ENCODE measurements at places on chromosomes 4 and X.
A peak's percentile ranks its signal among the peaks of the same experiment; 100 is the strongest.

DNA sequence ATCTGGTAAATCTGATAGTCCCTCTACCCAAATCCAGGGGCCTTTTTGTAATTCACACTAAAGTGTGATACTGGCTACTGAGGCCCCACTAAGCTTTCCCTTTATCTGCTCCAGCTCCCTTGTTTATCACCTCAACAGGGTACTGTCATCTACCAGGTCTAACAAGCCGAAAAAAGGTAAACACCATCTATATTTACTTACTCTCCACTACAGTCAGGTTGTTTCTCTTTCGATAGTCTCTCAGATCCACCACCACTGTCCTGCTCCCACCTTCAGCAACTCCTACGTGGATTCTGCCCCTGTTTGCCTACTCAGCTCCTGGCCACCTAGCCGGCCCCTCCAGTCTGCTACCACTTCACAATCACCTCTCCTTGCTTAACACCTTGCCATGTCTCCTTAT, 3.3 kb downstream of the ITIH6 start:
- DNase-seq, result no peak

DNA sequence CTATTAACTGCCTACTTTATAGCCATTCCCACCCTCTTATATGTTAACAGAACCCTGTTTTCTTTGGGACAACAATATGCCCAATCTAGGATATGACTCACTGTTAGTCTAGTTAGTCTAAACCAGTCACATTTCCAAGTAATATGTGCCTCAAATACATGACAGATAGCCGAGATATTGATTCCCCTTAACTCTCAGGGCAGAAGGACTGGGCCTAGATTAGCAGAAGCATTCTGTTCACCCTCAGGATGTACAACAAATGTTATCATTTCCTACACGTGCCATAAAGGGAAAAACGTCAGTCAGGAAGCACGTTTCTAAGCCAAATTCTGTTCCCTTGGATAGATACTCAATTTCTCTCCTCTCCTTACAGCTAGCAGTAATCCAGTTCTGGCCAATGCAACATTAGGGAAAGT, 114.1 kb downstream of the SLC10A7 start:
- no peak for DNase-seq

- DNase-seq, result peak; percentile 55
Measured at GRCh38 chrX:41329101-41329500, 4.9 kb upstream of the DDX3X start.

GRCh38 chr4:81676537-81676936, 204.8 kb upstream of the RASGEF1B start:
- no peak for DNase-seq

- DNase-seq, result no peak
Measured at GRCh38 chr4:39505581-39505980, 21.7 kb downstream of the UGDH start.

GRCh38 chr4:168674077-168674747, 177.4 kb downstream of the PALLD start:
- peak; percentile 89 for DNase-seq

GRCh38 chr4:128517096-128517738, 229.6 kb upstream of the PGRMC2 start:
- DNase-seq, result no peak

DNA sequence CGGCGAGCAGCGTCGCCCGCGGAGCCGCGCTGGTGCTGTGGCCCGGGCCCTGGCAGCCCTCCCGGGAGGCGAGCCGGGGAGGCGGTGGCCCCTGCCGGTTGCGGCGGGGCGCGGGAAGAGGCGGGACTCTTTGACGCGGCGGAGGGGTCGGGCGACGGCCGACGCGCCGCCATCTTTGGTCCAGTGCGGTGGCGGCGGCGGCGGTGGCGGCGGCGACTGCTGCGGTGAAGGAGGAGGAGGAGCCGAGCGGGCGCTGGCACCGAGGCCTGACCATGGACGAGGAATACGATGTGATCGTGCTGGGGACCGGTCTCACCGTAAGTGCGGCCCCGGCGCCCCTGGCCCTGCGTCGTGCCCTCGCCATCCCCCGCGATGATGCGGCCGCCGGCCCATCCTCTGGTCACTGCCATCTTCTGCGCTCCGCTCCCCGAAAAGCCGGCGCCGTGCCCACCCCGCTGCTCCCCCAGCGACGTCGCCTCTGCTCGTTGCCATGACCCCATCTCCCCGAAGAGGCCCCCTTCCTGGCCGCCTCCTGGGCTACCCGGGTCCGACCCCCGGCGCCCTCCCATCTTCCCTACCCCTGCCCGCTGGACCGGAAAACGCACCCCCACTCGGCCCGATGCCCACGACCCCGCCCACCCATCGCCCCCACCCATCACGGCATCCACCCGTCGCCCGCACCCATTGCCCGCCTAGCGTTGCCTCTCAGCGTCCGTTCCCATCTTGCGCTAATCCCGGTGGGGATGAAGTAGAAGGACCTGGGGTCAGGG, at the start of gene GDI1:
Gene GDI1 (plus strand): TSS at position 172 of the 770 bp plus-strand sequence. CDS start 101 bp downstream, at position 273.
- peak; percentile 60 for DNase-seq

DNA sequence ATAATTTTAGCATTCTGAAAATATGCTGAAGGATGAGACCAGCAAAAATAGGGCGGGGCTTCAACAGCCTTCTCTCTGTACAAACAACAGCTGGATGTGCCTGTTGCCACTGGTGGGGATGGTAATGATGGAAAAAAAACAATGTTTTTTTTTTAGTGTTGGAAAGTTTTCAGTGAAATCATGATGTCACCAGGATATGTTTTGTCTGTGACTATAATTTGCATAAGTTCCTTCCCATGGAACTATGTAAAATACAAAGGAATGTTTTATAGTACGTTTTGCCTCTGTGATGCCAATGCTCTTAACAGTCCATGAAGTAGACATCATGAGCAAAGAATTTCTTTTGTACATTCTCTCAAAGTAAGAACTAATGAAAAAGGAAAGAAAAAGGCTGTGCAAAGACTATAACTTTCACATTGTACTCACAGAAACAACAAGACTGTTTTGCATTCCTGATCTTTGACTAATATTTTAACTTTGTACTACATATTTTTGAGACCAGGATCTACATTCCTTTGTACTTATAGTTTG, 589.7 kb downstream of the SPRY1 start:
- DNase-seq, result no peak

DNA sequence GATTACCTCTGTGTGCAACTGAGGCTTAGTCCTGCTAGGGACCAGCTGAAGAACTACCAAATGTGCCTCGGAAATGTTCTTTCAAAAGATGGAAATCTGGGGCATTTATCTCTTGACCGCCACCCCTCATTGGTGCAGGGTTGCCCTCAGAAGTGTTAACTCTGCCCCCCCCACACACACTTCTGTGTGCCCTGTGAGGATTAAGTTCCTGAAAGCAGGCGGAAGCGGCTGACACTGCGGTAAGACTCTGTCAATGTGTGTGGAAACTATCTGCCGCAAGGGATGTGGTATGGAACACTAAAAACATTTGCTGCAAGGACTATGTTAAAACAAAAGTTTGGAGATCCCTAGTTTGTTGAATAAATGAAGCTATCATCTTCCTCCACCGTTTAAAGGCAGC, 106.9 kb upstream of the NDP start:
- DNase-seq, result no peak

- no peak for DNase-seq
Measured at GRCh38 chr4:158590306-158590705, 68.6 kb downstream of the RXFP1 start.

DNA sequence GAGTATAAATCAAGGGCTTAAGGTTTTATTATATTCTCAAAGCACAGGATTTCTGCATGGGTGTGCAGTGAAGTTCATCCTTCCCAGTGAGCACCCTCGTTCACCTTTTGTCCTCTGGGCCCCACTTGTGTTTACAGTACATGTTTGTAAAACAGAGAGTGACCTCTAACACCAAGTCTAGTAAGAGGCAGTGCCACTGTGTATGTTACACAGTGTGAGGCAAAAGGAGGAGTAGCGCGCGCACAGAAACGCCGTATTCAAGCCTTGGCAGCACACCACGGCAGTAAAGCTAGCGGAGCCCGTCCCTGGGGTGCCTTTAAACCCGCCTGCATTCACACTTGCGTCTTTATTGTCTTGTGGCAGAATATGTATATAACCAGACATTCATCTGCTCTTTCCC, 51.9 kb downstream of the CCNI start:
- DNase-seq, result no peak

- no peak for DNase-seq
Measured at GRCh38 chr4:125750399-125750798, 435.6 kb downstream of the FAT4 start.

GRCh38 chr4:16118090-16118489, 34.3 kb upstream of the PROM1 start:
- DNase-seq, result no peak

- DNase-seq, result no peak
Measured at GRCh38 chr4:184355111-184355604, 119.2 kb downstream of the IRF2 start.

- DNase-seq, result no peak
Measured at GRCh38 chrX:46770817-46771163, 11.9 kb upstream of the SLC9A7 start.

- no peak for DNase-seq
Measured at GRCh38 chr4:187307131-187307530, 583.5 kb upstream of the FAT1 start.

- no peak for DNase-seq
Measured at GRCh38 chr4:162409048-162409447, 245.2 kb upstream of the FSTL5 start.

DNA sequence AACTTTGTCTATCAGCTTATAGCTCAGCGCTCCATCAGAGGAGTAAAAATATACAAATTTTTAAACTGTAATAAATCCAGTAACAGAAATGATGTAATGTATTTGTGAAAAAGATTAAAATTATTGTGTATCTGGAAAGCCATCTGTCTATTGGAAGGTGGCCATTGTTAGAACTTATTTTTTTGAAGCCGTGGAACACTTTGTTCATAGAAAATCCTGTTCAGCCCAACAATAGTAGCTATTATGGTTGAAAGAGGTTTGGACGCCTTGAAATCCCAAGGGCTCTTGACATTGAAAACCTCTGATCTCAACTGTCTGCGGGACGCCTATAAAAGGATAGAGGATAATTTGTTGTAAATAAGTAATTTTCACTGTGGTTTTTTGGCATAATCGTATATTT, 98.3 kb downstream of the RAPGEF2 start:
- DNase-seq, result no peak

DNA sequence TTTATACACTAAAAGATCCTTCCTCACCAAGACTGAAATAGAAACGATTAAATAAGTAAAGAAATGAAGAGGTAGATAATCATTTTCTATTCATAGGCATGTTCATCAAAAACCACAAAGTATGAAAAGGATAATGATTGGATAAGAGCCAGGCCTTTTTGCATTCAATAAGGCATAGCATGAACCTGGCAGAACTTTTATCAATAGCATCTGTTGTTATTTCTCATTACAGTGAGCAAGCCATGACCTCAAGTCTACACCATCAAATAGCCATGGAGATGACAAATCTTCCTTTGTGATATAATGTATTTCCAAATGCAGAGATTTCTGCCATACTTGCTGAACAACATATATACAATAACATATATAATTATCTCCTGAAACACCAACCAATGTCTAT, 206.0 kb upstream of the SLC7A11 start:
- DNase-seq, result no peak

GRCh38 chr4:41006141-41006540, 208.2 kb downstream of the APBB2 start:
- DNase-seq, result no peak

DNA sequence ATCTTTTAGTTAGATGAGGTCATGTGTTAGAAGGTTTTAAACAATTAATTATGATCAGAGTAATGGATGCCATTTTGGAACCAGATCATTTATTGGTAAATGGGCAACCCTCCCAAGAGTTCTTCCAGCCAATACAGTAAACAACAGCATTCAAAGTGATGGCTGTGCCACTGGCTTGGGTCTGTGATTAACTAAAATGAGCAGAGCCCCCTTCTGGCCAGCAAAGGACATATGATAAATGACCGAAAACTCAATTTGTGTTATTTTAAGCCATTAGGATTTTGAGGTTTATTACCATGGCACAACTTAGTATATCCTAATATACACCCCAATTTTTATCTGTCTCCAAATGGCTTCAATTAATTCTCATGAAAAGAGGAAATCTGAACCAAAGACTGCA, 90.8 kb upstream of the NPFFR2 start:
- DNase-seq, result peak; percentile 16

GRCh38 chr4:84796394-84796793, 170.1 kb downstream of the WDFY3 start:
- no peak for DNase-seq

- DNase-seq, result no peak
Measured at GRCh38 chrX:150676221-150676620, 17.0 kb upstream of the MTMR1 start.

DNA sequence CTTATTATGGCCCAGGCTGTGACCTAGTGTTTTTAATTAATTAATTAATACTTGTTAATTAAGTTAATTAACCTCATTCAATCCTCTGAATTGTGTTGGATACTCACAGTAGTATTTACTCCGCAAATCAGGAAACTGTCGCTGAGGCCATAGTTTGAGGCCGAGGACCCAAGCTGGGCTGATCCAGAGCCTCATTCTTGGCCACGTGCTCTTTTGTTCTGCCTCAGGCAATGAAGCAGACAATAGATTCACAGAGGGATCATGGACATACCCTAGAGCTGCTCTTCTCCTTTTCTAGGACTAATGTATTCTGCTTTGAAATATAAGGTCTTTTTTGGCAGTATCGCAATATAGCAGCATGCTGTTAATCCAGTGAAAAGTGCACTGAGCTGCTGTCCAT, 24.0 kb upstream of the SNCA start:
- DNase-seq, result peak; percentile 7

- no peak for DNase-seq
Measured at GRCh38 chr4:1175635-1176229, 3.3 kb upstream of the SPON2 start.

GRCh38 chr4:161291222-161291621, 872.6 kb downstream of the FSTL5 start:
- DNase-seq, result no peak

GRCh38 chrX:56615282-56615681, 51.9 kb downstream of the UBQLN2 start:
- DNase-seq, result no peak

- DNase-seq, result peak; percentile 56
Measured at GRCh38 chr4:158768555-158769174, at the start of gene FNIP2. Gene FNIP2, plus strand, starts transcription at chr4:158769026. Its CDS starts 187 bp downstream, at chr4:158769213.

DNA sequence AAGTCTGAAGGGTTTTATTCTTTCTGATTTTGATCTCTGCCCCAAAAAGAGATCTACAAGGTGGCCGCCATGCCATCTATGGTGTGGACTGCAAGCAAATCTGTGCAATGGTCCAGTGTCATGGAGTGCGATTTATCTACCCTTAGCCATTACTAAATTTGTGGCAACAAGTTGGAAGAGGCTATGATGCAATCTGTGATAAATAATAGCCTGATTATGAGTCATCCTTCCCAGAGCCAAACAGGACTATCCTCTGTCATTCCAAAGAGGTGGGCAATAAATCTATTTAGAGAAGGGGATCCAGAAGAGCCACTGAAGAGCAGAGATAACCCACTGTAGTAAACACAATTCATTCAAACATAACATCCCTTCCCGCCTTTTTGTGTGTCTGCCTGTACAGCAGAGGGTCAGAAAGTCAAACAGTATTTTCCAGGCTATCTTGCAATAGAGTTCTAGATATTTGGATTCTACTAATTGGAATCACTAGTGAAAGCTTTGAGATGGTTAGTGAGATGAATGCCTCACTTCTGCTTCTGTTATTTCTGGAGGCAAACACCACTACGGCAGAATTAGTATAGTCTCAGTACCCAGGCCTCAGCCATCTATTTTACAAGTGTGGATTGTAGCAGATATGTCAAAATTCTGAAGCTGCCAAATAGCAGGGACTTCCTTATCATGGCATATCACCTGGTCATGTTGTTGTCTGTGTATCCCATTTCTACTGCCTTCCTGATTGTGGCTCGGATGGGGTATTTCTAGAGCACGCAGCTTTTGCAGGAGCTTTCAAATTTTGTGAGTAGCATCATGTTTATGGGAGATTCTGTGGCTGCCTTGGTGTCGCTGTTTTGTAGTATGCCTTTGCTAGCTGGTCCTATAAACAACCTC, 192.0 kb downstream of the SMIM20 start:
- no peak for DNase-seq
